CD8-positive, alpha-beta memory T cell (primary cell): ENCODE measurements at places on chromosomes 13 and 19.

- no peak for DNase-seq
Measured at GRCh38 chr19:15136234-15136954, 29.2 kb downstream of the SYDE1 start.

GRCh38 chr13:94674609-94675348 lies 37.6 kb downstream of the SOX21 start:
- DNase-seq = peak; percentile 29

DNA sequence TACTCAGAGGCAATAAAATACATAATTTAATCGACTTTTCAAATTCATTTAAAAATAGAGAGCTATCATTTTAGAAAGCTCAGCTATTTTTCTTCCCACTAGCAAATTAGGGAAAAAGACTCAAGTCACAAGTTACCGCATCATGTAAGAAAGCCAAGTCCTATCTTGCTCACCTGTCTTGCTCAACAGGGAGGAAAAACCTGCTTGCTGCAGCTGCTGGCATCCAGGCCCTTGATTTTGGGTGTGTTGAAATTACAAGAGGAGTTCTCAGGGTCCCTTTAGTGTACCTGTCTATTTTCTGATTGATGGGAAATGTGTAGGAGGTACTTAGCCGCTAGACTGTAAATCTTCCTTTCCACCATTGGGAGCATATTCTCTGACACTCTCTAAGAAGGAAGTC lies 22.2 kb downstream of the SLC10A2 start:
- DNase-seq = no peak

DNA sequence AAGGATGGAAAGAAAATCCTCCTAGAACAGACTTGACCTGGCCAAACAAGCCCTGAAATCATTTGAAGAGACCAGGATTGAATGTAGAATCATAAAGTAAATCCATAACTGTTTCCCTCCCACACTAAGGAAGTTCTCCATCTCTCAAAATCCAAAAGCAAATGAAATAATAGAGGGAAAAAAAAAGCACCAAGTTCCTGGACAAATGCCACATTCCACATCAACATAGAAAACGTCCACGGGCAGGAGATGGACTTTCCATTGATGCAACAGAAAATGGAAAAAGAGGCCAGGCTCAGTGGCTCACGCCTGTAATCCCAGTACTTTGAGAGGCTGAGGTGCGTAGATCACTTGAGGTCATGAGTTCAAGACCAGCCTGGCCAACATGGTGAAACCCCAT lies 56.2 kb downstream of the INSR start:
- no peak for DNase-seq

GRCh38 chr19:41308450-41309179 lies 1.4 kb upstream of the CCDC97 start:
- DNase-seq = peak; percentile 90

- DNase-seq = no peak
Measured at GRCh38 chr13:99103536-99103935, 97.1 kb upstream of the UBAC2 start.

GRCh38 chr19:3234800-3235199 lies 10.3 kb downstream of the CELF5 start:
- DNase-seq = no peak

DNA sequence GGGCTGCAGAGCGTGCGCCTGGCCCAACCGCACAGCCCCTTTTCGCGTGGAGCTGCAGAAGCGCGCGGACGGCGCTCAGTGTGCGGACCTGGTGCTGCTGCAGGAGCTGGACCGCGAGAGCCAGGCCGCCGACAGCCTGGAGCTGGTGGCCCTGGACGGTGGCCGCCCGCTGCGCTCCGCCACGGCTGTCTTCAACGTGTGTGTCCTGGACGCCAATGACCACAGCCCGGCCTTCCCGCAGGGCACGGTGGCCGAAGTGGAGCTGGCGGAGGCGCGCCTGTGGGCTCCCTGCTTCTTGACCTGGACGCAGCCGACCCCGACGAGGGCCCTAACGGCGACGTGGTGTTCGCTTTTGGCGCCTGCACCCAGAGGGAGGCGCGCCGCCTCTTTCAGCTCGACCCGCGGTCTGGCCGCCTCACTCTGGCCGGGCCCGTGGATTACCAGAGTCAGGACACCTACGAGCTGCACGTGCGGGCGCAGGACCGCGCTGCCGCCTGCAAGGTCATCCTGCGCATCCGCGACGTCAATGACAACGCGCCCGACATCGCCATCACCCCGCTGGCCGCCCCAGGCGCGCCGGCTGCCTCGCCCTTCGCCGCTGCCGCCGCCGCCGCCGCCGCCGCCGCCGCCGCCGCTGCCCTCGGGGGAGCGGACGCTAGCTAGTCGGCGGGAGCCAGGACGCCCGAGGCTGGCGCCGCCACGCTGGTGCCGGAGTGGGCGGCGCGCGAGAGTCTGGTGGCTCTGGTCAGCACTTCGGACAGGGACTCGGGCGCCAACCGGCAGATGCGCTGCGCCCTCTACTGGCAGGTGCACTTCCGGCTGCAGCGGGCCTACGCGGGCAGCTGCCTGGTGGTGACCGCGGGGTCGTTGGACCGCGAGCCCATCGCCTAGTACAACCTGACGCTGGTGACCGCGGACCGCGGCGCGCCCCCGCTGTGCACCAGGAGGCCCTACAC lies 172.2 kb downstream of the OLFM4 start:
- no peak for DNase-seq

DNA sequence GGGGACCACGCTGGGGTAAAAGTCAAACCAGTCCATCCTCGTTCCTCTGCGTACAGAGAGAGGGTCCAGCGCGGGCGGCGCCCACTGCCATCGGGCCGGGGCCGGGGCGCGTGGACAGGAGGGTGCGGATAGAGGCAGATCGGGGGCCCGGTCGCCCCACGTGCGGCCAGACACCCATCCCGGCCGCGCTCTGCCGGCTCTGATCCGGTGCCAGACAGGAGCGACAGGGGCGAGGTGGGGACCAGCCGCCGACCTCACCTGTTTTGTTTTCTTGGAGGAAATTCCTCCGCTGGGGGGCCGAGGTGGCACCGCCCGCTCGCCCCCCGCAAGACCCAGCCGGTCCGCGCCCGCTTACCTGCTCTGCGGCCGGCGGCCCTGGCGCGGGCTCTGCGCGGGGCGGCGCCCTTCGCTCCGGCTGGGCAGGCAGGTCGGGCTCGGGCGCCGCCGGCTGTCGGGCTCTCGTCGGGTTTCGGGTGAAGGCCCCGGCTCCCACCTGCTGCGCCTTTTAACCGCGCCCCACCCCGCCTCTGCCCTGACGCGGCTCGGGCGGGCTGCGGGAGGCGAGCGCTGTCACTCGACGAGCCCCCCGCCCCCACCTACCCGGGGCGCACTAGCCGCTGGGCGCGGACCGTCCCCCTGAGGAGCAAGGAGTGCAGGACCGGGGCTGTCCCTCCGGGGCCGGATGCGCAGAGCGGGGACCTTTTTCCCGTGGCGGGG lies at the start of gene GJB6:
GJB6 (minus strand) TSS at position 481 of the 717 bp plus-strand sequence. CDS start 8,839 bp downstream, outside the sequence.
- no peak for DNase-seq

DNA sequence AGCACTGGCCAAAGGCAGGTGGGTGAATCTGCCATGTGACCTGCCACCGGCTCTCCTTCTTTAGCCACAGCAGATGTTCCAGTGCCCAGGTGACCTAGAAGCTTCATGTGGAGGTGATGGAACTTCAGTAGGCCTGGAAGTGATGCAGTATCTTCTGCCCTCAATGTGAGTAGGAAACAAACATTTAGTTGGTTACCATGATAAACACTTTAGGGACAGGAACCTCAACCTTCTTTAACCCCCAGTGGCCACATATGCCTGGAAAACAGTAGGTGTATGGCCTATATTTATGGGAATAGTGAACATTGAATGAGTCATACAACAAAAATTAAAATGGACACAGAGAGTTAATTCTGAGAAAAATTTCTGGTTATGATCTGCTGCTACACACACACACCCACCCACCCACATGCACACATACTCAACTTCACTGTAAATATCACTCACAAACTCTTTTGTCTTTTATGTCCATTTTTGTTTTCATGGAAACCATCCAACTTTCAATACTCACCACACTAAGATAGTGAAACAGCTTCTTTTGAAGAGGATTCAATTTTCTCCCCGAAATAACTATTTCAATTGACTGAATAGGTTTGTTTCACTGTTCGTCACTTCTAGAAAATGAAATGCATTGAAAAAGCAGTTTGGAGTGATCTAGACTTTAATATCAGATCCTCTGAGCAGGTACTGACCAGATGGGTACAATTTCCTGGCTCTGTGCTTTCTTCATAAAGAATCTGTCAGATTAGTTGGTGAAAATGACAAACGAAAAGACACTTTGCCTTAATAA lies 97.3 kb downstream of the STARD13 start:
- DNase-seq = no peak

DNA sequence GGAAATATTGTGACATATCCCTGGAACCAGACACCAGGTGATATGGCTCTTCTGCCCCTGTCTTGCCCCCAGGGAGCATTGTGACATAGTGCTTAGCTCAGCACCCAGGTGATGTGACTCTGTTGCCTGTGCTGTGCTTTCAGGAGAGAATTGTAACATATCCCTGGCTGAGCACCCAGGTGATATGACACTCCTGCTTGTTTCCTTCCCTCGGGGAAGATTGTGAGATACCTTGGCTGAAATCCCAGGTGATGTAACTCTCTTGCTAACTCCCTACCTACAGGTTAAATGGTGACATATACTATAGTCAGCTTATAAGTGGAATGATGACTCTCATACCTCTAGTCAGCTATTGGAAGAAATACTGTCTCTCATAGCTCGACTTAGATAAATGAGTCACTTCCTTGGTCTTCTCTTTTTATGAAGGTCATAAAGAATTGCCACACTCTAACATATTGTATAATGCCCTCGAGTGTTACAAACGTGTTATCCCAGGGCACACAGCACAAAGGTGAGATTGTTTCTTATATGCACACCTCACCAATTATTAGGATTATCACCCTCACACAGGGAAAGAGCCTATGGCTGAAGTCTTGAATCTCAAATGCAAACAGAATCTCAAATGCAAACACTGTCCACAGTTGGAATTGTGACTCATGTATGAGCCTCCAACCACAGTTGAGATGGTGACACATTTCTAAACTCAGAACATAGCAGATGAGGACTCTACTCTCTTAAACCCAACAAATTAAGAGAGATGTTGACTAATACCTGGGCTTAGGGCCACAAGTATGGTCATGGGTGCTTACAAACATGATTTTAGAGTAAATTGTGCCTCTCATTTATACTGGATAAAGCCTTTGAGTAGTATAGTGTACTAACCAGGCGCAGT lies 32.7 kb upstream of the ZNF254 start:
- no peak for DNase-seq

DNA sequence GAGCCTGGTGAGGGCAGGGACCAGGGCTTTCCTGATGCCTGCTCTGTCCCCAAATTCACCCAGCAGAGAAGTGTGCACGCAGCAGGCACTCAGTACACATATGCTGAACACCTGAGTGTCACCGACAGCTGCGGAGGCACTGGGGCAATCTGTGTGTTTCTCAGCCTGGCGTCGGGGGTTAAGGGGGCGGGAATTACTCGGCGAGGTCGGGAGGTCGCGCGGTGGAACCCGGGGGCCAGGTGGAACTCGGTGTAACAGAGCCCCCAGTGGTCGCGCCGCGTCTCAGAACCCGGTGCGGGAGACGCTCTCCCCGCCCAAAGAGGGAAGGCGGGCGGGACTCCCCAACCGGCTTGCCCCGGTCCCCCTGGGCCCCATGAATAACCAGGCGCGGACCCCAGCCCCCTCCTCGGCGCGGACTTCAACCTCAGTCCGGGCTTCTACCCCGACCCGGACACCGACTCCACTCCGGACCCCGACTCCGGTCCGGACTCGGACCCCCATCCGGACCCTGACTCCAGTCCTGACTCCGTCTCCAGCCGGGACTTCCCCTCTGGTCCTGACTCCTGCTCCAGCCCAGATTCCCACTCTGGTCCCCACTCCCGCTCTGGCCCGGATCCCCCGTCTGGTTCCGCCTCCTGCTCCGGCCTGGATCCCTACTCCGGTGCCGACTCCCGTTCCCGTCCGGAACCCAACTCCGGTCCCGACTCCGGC lies at the start of gene SELENOV:
SELENOV (plus strand) TSS at position 300 of the 711 bp plus-strand sequence; CDS start at position 374, 74 bp downstream.
- DNase-seq = no peak

- no peak for DNase-seq
Measured at GRCh38 chr19:18218159-18218558, 8.1 kb downstream of the PDE4C start.

DNA sequence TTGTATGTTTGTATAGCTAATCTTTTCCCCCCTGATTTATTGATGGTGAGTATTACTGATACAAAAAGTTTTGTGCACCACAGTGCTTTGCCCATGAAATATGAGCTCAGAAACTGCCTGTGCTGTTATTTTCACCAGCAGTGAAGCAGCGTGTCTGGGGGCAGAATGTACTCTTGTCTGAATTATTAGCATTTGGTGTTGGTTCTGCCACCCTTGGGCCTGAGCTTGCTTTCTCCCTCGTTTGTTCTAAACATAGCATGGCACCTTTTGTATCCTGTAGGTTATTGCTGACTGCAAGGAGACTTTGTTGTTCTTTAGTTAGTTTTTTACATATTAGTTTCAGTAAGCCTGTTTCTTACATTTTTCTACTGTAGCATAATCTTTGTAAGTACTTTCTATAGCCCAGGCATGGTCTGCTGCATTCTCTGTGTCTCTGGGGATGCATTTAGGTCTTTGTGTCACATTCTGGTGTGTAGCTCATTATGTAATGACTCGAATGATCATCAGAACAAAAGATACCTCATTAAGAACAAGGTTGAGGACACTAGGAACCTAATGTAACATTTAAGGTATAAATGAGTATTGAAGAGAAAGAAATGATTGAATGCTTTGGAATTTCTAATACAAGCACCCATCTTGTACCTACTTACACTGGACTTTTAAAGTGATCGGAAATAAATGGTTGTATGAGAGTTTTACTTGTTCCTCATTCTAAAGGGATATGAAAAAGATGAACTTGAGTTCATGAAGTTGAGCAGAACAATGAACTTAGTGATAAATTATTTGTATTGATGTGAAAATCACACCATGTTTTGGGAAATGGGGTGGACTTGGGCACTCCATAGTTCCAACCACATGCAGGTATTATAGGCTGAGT lies 50.3 kb upstream of the GPI start:
- no peak for DNase-seq

- no peak for DNase-seq
Measured at GRCh38 chr13:43383498-43384165, 360.2 kb downstream of the DNAJC15 start.

- no peak for DNase-seq
Measured at GRCh38 chr13:37769078-37769477, 100.5 kb downstream of the TRPC4 start.

GRCh38 chr13:80447747-80448146 lies 106.8 kb upstream of the SPRY2 start:
- no peak for DNase-seq

GRCh38 chr19:32197896-32198882 lies 147.2 kb upstream of the ZNF507 start:
- DNase-seq = no peak

DNA sequence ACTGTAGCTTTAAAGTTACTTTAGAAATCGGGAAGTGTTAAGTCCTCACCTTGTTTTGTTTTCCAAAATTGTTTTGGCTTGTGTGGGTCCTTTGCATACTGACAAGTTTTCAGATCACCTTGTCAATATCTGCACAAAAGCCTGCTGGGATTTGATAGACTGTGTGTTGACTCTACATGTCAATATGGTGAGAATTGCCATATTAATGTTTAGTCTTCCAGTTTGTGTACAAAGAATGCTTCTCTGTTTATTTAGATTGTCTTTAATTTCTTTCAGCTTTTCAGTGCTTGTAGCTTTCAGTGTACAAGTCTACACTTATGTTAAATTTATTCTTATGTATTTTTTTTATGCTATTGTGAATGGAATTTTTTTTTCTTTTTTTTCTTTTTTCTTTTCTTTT lies 50.2 kb downstream of the SIPA1L3 start:
- DNase-seq = no peak
